ENCODE measurements at places on chromosomes 7 and 10. TPM values are rescaled to one million over a fixed set of nuclear protein-coding genes. Genes with fewer than 3 reads are reported as not detected.

GRCh38 chr10:13658871-13659685 is 72.3 kb downstream of the PRPF18 start:
- no peak for DNase-seq

The TFEC gene
- 0.63 TPM for total RNA-seq

The LLCFC1 gene
- not detected for total RNA-seq

DNA sequence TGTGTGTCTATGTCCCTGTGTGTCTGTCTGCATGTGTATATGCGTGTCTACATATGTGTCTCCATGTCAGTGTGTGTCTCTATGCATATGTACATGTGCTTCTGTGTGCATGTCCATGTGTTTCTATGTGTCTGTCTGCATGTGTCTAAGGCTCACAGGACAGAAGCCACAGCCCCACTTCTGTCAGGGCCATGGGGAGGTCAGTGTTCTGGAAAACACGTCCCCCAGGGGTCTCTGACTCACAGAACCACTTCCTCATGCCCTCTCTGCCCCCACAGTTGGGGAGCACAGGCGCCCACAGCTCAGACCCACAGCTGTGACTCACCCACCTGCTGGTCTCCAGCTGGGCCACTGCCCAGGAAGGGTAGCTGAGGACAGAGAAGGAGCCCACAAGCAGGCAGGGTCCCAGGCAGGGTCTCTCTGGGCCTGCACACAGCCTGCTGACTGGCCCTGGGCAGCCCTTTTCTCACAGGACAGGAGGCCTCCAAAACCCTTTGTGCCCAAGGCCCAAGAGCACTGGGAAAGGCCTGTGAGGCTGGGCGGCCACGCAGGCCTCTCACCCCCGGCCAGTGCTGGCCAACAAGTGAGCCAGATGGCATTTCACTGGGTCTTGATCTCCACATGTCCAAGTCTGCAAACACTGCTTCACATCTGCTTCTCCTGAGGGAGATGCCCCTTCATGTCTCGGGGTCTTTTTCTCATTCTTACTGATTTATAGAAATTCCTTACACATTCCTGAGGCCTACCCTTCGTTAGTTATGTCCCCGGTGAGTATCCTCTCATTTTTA is 102.9 kb upstream of the FAM20C start:
- peak; percentile 99 for DNase-seq

The GFRA1 gene
- total RNA-seq: 0.80 TPM

DNA sequence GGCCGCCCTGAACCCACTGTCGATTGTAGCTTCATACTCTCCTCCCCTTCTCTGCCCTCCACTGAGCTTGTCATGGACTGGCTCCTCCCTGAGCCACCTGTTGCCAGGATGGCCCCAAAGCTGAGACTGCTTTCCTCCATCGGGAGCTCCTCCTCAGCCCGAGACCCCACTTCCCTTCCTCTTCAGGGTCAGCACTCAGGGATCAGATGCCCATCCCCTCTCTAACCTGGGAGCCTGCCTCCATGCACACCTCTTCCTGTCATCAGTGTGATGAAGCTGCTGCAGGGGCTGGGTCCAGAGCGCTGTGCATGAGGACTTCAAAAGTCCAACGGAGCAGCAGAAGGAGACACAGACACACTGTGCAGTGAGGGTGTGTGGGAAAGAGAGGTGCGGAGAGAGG is 201.1 kb downstream of the WDR37 start:
- no peak for DNase-seq

DNA sequence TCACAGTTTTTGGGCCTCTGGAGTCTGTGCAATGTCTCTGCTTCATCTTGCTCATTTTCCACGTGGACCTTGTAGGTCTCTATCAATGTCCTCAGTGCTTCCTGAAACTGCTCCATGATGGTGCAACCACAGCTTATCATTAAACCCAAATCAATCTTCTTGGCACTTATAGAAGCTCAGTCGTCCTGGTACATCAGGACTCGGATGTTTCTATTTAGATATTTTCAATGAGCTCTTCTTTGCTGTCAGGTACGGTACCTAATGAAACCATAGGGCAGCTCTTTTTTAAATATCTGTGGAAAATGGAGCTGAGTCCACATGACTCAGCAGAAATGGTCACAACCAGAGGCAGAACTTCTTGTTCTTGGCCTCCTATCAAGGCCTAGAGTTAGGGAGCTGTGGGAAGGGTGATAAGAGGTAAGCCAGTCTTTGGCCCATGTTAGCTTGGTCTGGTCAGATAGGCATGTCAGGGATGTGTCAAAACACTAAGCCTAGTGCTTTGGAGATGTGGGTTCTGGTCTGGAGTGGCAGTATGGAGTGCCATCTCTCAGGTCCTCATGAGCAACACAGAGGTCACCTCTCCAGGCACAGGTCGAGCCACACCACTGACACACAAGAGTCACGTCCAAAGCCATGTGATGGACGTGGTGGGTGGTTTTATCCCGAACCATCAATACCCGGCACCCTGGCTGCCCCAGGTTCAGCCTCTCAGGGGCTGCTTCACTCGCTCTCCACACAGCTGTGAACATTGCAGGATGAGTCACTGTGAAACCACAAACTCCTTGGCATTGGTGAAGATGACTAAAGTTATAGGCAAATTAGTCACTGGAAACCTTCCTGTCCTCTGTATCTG is 87.0 kb downstream of the TBXAS1 start:
- DNase-seq: peak; percentile 93

DNA sequence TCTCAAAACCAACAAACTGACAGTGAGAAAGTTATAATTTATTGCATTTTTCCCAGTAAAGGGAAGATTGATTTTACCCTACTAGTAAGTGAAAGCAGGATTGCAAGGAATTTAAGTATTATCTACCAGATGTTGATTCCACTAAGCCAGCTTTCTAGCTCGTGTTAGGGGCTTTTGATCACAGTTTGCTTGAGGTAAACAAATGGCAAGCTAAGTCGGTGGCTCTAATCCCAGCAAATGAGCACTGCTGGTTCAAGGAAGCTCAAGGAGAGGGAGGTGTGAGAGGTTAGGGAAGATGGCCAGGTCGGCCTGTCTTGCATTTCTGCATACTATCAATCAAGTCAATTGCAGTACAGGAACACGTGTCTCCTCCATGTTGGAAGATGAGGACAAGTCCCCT is 448.7 kb upstream of the POM121L12 start:
- DNase-seq: no peak

DNA sequence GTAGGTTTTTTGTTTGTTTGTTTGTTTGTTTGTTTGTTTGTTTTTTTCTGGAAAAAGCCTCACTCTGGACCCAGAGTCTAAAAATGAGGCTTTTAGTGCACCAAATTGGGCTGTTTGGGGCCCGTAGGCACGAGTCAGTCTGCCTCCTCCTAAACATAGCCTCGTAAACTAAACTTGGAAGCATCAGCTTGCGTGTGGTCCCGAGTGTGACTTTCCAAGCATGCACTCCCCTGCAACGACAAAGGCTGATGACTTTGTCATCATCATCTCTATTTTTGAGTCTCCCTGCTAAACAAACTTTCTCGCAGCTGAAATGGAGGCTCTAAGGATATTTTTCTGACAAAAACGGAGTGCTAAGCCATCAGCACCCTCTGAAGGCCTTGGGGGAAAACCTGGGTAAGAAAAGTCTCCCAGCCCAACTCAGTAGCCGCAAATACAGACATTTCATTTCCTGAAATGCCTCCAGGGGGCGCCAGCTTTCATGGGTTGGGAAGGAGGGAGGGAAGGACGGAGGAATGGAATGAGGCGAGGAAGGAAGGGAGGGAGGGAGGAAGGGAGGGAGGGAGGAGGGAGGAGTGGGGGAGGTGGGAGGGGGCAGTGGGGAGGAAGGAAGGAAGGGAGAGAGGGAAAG is 245.9 kb downstream of the KCNMA1 start:
- DNase-seq: peak; percentile 85

DNA sequence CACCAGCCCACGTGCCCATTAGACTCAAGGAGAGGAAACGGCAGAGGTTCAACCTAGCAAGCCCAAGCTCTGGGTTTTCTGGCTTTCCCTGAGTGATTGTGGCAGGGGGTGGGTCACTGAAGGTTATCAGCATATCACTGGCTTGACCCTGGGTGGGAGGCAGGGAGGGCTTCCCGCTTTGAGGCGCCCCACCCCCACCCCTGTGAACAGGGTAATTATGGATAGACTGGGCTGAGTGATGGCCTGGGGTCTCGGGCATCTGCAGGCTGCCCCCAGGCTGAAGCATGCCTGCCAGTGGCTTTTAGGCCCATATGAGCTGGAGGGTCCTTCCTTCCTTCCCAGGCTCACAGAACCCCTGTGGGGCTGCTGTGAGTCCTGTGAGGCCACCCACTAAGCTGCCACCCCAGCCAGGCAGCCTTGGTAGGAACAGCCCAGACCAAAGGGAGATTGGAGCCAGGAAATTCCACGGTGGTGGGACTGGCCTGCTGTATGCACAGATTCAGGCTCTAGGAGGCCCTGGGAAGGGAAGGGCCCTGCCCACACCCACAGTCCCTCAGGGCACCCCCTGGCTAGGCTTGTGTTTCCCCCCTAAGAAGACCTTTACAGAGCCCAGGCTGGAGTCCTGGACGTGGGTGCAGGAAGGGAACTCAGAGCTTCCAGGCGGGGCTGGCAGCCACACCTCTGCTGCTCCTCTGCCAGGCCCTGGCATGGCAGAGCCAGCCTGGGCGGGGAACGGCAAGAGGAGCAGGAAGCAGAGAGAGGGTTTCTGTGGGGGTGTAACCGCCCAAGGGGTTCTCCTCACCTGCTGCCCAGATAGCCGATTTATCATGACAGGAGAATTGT is 33.1 kb downstream of the GPRIN2 start:
- peak; percentile 67 for DNase-seq

GRCh38 chr10:42574336-42574735 is 64.0 kb downstream of the ZNF33B start:
- DNase-seq: no peak

The PKD1L1 gene
- total RNA-seq: 0.18 TPM

The MASTL gene
- total RNA-seq: 15.1 TPM

GRCh38 chr7:30366606-30367005 is 82.2 kb downstream of the ZNRF2 start:
- no peak for DNase-seq

The PTN gene
- 19.5 TPM for total RNA-seq

DNA sequence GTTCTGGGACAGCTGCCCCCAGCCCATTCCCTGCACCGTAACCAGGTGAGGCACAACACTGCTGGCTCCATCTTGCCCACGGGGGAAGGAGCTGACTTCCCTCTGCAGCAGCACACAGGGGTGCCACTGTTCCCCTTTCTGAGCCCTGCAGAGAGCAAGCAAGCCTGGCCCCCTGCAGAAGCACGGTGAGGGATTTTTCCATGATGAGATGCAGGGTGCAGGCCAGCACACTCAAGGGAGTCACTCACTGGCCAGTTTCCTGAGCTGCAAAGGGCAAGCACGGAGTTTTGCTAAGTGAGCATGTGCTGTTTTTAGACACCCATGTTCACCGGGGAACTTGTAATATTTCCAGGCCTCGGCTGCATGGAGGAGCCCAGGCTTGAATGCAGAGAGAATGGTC is 176.6 kb downstream of the PIP4K2A start:
- no peak for DNase-seq

The NKX6-2 gene
- total RNA-seq: not detected

DNA sequence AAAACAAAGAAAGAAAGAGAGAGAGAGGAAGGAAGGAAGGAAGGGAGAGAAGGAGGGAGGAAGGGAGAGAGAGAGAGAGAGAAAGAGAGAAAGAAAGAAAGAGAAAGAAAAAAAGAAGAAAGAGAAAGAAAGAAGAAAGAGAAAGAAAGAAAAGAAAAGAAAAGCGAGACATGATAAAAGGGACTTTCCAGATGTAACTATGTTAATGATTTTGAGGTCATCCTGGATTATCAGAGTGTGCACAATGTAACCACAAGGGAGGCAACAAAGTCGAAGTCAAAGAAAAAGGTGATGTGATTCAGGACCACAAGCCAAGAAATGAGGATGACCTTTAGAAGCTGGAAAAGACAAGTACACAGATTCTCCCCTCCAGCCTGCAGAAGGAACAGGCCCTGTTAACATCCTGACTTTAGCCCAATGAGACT is 48.9 kb upstream of the PAX2 start:
- DNase-seq: peak; percentile 40

DNA sequence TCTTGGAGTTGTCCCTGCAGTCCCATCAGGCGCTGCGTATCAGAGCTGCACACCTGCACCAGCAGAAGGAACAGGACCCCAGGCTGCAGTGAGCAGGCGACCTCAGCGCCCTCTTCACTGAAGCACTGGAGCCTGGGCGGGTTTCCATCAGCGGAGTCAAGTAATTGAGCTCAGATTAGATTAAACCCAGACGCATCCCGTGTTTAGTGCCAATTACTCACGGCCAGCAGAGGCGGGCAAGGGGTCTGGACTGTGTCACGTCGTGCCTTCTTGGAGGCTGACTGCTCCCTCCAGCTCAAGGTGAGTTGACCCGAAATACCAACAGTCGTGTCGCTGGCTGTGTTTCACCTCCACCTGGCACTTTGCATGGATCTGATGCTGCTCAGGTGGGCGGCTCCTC is 123.6 kb downstream of the CXCL12 start:
- DNase-seq: peak; percentile 21

GRCh38 chr10:123526356-123527064 is 139.6 kb upstream of the GPR26 start:
- no peak for DNase-seq

The FOXP2 gene
- total RNA-seq: 1.7 TPM

GRCh38 chr10:46995234-46995633 is 84.0 kb downstream of the PTPN20 start:
- DNase-seq: peak; percentile 8

DNA sequence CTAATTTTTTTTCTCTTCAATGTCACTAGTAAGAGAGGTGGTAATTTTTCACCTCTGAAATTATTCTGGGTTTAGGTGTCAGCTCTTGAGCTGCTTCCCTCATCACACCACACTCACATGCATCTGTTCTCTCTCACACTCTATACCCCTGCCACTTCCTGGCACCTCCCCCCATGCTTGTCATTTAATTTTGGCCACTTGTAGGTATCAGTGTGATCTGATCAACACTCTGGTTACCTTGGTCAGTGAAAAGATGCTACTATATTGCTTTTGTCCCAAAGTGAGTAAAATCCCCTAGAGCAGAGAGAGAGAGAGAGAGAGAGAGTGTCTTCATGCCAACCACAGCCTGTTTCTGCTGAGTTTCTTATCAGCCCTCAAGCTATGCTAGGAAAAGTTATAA is 42.5 kb downstream of the STK17A start:
- no peak for DNase-seq

- DNase-seq: no peak
These were observed 41.5 kb upstream of the PLEKHA1 start for GRCh38 chr10:122333037-122333436.

DNA sequence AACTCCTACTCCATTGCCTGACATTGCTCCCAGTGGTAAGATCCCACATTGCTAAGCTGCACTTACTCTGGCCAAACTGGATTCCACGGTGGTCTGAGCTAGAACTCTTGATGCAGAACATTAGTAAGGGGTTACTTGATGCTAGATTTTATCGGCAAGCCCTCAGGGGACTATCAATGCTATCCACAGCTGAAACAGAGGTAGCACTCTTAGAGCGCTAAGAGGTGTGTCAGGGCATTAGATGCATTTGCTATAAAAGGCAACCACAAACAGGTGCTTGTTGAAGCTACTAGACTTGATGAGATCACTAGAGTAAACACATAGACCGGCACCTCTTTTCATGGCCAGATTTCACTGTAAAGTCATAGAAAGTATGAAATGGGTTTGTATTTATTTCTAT is 116.3 kb downstream of the MDFIC start:
- DNase-seq: no peak

- DNase-seq: peak; percentile 99
These were observed at the start of gene ESYT2 for GRCh38 chr7:158829342-158830210. ESYT2 (minus strand) TSS chr7:158829509; CDS start chr7:158829418, 91 bp downstream.
